ENCODE measurements at places on chromosomes 5 and 9.

- no peak for DNase-seq
Observed at GRCh38 chr9:113380869-113381378, 4.1 kb upstream of the HDHD3 start.

DNA sequence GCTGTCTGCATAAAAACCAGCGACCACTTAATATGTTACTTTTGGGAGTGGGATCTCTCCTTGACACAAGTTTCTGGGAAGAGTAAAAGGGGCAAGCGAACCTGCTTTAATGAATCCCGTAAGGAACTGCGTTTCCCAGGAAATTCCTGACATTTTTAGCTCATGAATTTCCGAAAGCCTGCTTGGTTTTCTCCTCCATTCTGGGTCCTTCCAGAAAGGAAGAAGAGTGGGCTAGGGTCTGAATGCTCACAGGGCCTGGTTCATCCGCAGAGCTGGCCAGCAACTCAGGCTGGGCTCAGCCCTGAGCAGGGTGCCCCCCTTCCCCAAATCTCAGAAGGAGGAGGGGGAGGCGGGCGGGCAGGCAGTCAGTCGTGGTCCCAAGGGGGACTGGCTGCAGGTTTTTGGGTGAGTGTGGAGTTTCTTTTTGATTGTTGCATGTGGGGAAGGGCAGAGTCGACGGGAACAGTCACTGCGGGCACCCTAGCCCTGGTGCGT lies 1.2 kb upstream of the PURA start:
- no peak for DNase-seq

DNA sequence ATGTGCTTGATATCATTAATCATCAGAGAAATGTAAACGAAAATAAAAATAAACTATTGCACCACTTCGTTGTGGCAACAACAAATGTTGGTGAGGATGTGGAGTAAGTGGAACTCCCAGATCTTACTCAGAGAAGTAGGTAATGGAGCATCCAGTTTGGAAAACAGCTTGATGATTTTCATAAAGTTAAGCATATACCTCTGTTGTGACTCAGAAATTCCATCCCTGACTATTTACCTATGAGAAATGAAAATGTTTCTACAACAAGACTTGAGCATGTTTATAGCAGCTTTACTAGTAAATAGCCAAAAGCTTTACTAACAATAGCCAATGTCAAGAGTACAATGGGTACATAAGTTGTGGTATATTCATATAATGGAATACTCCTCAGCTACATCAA lies 214.7 kb upstream of the NMUR2 start:
- DNase-seq = no peak

DNA sequence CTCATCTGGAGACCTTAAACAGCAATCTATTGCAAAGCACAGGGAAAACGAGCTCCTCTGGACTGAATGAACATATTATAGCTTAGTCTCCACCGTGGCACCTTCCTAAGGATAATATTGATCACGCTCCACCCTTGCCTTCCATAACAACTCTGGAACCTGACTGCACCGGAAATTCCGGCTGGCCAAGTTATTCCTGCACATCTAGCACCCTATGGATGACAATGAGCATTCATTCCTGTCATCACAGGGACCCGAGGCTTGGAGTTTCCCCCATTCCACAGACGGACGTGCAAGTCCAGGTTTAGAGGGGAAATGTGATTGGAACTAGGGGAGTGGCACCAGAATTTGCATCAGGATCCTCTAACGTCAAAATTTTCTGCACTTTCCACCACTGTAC lies 27.5 kb downstream of the STK10 start:
- no peak for DNase-seq

DNA sequence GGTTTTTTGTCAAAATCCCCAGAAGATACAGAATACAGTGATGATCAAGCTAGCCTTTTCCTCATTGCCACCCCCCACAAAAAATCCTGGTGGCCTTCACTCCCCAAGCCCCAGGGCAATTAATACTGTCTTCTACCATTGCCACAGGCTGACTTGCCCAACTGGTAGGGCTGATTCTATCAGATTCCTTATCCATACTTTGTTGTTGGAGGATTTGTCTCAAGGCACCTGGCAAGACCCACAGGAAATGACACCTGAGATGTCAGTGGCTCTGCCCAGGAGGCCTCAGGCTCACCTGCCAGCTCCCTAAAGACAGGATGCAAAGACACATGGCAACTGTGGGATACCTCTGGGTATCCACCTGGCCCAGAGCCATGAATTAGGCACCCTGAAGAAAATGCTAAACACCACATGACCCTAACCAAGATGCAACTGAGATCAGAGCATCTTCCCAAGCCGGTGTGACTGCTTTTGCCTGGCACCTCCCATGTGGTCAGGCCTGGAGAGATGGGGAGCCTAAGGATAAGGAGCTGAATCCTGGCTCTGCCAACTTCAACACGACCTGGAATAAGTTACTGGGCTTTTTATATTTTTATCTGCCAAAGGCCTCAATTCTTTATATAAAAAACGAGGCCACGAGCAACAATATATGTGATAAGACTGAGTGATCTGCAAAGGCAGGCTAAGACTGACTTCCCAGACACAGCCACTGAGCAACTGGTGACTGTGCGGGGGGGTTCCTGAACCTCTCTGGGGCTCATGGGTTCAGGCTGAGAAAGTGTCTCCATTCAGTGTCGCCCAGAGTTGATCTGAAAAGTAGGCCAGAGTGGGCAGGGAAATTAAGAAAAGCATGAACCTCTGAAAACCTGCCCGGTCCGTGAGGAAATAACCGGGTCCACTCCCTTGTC lies 944 bp downstream of the ATOX1 start:
- DNase-seq = no peak

- DNase-seq = no peak
Observed at GRCh38 chr5:171268700-171269620, 40.1 kb upstream of the TLX3 start.

- DNase-seq = no peak
Observed at GRCh38 chr9:92763721-92764380, 782 bp downstream of the BICD2 start.

GRCh38 chr5:173015192-173015591 lies 31.6 kb downstream of the ATP6V0E1 start:
- DNase-seq = no peak

DNA sequence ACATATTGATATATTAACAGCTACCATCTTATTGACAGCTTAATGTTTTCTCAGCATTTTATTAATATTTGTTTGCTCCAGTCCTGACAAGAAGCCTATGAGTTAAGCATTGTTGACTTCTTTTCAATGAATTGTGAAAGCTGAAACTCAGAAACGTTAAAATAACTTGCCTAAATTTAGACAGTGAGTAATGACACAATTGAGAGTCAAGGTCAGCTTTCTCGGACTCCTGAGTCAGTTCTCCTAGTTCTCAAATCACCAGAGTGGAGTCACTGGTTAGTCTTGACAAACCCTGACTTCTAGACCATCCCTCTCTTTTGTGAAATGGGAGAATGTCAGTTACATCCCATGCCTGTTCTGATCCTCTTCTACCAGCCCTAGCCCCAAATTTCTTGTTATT lies 222.7 kb upstream of the ACO1 start:
- DNase-seq = no peak

- no peak for DNase-seq
Observed at GRCh38 chr5:128201065-128201926, 117.7 kb downstream of the SLC12A2 start.

DNA sequence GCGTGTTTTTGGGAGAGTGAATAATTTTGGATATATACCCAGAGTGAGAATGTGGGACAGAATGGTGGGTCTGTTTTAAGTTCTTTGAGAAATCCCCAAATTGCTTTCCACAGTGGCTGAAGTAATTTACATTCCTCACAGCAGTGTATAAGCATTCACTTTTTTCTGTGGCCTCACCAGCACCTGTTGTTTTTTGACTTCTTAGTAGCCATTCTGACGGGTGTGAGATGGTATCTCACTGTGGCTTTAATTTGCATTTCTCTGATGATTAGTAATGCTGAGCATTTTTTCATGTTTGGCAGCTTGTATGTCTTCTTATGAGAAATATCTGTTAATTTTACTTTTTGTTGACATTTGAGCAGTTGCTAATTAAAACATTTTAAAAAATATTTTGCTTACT lies 9.4 kb upstream of the SPATA31D1 start:
- no peak for DNase-seq

DNA sequence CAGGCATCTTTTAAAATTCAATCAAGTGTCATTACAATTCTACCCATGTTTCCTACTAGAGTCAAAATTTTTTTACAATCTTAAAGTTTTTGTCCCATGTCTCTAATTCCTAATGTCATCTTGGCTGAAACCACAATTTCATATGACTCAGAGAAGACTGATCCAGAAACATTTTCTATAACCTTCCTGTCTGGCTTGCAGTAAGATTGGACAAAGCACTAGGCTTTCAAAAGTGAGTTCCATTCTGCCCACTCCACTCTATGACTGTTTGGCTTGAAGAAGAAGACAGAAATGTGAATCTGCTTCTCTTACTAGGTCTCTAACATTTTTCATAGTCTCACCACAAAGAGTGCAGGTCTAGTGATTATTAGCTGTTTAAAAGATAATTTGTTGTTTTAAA lies 88.8 kb downstream of the NR3C1 start:
- no peak for DNase-seq

DNA sequence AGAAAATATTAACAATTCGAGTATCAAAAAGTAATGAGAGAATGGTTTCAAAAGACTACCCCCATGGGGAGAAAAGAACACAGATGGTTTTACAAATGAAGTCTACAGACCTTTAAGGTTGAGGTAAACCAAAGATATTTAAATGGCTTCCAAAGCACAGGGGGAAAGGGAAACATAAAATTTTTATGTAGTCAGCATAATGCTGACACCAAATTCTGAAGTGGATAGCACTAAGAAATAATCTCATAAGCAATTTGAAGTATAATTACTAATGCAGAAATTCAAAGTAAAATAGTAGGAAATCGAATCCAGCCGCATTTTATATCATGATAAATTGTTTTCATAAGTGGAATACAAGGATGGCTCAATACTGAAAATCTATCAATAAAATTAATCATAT lies 30.3 kb upstream of the SPATA31C2 start:
- no peak for DNase-seq

DNA sequence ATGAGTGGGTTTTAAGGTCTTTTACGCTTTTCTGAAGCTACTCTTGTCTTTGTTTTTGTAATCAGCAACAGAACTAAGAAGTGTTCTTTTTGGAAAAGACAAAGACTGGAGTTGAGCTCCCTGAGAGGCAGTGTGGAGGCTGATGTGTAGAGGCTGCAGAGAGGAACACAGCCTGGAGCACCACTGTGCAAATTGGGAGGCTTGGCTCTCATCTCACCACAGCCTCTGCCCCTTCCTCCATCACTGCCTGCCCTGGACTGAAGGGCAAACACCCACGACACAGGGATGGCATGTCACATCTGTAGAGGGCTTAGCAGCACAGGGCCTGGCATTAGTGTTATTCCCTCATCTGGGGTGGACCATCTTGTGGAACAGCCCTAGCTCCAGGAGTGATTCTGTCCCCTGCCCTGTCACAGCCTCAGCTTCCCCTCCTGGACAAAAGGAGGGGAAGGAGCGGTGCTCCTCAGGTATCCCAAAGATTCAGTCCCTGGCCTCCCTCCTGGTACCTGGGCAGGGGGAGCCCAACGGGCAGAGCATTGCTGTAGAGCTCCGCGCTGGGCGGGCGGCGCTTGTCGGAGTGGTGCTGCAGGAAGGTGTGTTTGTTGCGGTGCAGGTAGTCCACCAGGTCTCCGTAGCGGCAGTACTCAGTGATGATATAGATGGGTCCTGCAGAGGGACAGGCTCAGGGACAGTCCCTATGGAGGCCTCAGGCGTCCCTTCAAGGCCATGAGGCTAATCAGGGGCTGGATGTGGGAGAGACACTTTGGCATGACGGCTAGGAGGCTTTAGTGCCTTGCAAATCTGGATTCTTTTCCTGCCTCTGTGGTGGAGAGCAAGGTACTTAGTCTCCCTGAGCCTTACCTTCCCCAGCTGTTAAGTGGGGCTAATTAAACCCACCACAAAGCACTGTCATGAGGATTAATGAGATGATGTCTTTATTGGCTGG lies 32.8 kb downstream of the PDGFRB start:
- no peak for DNase-seq

DNA sequence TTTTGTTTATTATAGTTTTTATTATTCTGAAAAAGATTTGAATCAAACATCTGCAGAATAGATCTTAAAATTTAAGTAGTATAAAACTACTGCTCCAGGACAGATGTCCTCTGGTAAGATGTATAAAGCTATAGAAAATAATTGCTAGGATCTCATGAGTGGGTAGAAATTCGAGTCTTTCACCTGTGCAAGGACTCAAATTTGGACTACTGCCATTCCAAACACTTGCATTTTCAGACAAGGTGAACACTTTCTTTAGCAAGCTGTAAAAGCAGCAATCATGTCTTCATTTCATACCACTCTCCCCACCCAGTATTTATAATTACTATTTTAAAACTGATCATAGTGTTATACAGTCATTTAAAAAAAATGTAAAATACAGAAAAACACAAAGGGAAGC lies 20.7 kb downstream of the SKP2 start:
- no peak for DNase-seq
